Smooth muscle cell of the brain vasculature (primary cell): ENCODE measurements at places on chromosomes 5 and 9.

DNA sequence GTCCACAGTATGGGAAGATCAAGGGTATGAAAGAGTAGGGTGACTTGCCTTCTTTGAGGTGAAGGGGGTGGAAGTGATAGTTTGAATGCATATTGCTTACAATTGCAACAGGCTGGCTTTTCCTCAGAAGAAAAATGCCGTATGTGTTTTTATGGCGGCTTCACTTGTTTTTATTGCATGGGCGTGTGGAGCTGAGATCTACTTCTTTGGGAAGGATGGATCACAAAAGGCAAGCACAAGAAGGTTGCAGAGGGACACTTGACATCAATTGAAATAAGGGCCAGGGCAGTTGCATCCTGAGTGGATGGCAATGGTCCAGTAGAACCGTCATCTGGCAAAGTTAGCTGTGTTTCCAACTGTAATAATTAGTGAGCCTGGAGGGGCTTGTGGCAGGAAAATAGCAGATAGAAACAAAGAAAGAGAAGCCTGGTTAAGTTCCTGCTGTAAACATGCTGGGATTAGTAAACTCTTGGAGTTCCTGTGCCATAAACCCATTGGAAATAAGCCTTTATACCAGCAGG, 138.4 kb downstream of the NTRK2 start:
- DNase-seq, result no peak

GRCh38 chr9:22288661-22289060, 158.0 kb upstream of the DMRTA1 start:
- no peak for DNase-seq

GRCh38 chr9:125172031-125172755, 17.4 kb downstream of the PPP6C start:
- DNase-seq, result no peak

DNA sequence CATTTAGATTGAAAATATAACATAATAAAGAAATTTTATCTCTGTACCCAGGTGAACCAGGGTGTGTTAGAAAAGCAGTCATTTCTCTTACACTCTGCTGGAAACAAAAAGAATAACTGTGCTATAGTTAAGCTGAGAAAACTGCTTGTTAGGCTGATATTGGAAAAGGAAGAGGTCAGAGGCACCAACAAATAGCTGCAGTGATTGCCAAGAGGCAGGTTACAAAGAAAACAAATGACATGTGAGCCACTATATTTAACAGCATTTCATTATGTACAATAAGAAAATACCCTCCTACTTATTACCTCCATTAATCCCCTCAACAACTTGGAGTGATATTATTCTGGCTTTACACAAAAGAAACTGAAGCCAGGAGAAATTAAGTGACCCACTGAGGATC, 607.9 kb upstream of the TLE4 start:
- DNase-seq, result no peak

- peak; percentile 72 for DNase-seq
Observed at GRCh38 chr9:33161011-33161588, 6.0 kb downstream of the B4GALT1 start.

GRCh38 chr5:61808091-61808490, 476.0 kb downstream of the ZSWIM6 start:
- no peak for DNase-seq

GRCh38 chr5:141121563-141121962, at the start of gene PCDHB4:
PCDHB4 (plus strand) TSS chr5:141121818; CDS start chr5:141121999, 181 bp downstream.
- no peak for DNase-seq

DNA sequence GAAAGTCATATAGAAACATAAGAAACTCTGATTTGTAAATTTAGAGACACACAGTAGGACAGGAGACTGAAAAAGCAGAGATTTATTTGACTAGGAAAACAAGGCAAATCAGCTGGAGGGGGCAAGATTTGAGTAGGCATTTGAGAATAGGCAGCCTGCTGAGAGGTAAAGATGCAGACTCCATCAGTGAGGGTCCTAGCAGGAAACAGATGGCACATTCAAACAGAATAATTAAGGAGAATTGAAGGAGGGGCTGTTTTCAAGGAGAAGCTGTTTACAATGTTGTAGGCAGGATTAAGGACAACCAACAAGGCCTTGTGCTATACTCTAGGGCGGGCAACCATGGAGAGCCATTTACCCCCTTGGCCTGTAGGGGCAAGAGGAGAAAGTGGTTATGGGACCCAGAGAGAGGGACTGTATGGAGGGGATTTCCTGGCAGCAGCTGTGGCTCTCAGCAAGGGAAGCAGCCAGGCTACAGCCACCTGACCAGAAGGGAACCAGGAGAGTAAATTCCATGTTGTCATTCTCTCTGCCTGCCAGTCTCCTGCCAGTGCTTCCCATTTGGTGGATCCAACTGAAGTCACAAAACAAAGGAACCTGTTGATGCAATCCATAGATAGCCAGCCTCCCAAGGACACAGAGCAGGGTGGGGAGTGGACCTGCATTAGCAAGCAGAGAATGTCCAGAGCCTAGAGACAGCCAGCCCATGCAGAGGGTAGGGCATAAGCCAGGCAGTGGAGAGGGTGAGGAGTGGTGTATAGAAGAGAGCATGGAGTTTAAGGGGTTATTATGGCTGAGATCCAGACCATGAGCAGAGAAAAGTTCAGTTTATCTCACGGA, 38.2 kb downstream of the PAPPA start:
- no peak for DNase-seq

DNA sequence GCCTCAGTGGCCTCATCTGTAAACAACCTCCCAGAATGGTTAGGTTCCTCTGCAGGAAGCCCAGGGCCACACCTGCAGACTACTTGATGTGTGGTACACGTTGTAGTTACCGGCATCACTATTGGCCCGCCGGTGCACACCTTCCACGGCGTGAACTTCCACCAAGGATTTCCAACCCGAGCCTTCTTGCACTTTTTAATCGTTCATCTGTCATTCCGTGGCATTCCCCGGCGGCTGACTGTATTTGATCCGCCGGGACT, 5.3 kb upstream of the TRIM41 start:
- no peak for DNase-seq

- DNase-seq, result no peak
Observed at GRCh38 chr9:31615966-31616365, 768.5 kb upstream of the ACO1 start.
